ENCODE measurements at places on chromosomes 1 and 21.

DNA sequence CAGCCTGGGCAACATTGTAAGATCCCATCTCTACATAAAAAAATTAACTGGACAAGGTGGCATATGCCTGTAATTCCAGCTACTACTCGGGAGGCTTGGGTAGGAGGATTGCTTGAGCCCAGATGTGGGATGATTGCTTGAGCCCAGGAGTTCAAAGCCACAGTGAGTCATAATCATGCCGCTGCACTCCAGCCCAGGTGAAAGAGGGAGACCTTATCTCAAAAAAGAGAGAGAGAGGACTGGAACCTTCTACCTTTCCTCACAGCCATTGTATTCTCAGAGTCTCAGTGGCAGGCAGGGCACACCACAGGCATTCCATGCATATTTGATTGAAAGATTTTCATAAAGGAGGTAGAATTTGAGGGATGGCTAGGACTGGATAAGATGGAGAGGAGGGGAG, 78.4 kb downstream of the KIF14 start:
- no peak for DNase-seq

DNA sequence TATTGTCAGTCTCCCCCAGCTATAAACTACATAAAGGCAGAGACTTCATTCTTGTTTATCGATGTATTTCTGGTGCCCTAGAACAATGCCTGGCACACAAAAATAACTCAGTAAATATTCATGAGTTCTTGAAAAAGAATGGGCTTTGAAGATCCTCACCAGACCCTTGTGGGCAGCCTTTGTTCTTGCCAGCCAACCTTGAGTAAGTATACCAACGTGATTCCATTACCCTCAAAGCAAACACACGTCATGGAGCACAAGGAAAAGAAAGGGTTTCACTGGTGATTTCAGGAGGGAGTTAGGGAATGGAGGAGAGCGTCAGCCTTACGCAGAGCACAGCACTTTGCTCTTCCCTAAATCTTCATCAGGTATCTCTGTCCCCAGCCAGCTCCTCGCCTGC, 29.4 kb downstream of the NMNAT2 start:
- DNase-seq: no peak

DNA sequence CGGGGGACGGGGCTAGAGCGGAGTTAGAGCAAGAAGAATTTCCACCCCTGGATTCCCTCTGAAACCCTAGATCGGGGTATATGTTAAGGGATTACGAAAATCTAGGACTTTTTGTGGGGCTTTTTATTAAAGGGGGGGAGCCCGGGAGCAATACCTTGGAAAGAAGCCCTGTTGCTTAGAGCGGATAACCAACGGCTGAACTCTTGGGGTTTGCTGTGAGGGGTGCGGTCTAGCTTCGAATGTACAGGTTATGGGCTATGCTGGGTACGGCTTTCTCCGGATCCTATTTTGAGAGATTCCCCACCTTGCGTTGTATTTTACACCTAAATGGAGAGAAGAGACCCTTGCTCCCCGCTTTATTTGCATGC, 626 bp downstream of the DYRK3 start:
- DNase-seq: no peak

DNA sequence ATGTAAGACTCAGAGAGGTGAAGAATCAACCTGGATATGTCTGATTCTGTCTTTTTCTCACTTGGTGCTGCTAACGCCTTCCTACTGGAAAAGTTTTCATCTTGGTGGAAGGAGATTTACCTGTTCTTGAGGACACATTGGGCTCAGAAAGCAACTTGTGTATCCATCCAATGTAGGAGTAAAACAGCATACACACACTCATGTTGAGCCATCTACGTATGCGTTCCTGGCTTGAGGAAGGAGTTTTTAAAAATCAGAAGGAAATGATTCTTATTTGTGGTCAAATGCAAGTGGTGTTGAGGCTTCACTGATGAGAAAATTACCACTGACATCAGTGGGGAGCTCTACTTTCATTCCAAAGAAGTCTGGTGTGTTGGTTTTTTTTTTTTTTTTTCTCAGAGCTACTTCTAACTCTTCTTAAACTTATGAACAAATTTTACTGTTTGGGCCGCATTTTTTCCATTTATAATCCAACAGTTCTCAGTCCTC, 25.6 kb downstream of the XCL2 start:
- no peak for DNase-seq

- no peak for DNase-seq
Measured at GRCh38 chr1:247475793-247476192, 17.9 kb upstream of the OR2B11 start.

DNA sequence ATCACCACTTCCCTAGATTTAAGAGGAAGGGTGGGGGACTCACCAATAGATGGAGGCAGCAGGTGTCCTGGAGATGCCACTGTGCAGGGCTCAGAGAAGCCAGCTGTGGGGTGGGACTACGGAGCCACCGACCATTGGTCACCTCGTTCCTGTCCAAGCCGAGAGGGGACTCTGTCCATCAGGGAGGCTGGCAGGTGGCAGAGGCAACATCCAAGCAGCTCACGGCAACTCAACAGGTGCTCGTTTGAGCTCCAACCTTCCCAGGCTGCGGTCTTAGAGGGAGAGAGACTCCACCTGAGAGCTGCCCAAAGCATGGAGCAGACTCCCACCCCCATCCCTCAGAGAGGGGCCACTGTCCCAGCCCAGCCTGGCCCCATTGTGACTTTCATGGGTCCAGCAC, 71.4 kb downstream of the IGSF21 start:
- no peak for DNase-seq

DNA sequence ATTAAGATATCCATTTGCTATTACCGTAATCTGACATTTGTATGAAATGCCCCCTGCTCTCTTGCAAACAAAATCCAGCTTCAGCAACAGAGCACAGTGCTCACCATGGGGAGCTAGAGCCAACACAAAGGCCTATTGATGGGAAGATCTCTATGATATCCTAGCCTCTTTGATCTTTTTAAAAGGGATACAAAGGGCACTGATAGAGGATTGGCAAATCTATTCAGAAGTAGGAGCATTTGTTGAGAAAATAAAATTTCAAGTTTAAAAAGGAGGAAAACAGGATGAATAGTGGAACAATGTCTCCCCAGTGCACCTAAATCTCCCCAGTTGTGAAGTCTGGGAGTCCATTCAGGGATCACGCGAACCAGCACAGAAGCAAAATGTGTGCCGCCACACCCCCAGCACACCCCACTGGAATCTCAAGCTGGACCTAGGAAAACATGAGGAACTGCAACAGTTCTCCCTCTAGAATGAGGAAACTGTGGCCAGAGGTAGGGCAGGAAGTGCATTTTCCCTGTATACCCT, 32.2 kb downstream of the MRAP start:
- no peak for DNase-seq

DNA sequence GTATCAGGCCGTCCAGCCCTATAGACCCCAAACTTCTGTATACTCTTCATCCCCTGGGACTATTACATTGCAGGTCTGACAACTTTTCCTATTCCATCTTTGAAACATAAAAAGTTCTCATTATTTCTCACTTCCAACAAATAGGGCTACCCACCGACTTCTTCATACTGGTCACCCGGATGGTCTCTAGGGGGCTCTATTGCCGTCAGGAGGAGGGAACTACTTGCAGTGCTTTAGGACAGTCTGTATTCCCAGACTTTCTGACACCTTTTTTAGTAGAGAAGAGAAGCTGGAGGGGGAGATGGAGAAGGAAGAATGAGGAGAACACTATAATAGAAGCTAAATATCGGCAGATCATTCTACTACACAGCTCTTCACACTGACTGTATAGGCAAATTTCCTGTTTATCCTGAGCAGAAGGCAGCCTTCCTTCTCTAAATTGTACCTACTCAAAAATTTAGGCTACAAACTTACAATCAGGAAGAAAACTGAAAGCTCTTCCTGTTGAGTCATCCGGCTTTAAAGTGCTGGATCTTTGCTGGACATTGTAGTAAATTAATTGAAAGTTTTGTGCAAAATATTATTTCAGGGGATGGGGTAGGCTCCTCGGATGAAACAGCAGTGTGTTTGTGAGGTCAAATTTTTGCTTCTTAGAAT, 54.6 kb downstream of the CDC7 start:
- no peak for DNase-seq

DNA sequence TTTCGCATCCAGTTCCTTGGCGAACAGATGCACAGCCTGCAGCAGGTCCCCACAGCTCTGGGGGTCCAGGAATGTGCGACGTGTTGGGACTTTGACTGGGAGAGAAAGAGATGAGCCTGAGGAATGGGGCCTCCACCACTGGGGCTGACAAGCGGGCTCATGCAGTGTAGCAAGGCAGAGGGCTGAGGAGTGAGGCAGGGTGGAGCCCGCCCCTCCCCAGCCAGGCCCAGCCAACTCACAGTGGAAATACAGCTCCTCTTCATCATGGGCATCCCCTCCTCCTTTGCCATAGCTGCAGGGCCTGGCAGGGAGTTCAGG, 30.7 kb downstream of the CDCA8 start:
- no peak for DNase-seq

DNA sequence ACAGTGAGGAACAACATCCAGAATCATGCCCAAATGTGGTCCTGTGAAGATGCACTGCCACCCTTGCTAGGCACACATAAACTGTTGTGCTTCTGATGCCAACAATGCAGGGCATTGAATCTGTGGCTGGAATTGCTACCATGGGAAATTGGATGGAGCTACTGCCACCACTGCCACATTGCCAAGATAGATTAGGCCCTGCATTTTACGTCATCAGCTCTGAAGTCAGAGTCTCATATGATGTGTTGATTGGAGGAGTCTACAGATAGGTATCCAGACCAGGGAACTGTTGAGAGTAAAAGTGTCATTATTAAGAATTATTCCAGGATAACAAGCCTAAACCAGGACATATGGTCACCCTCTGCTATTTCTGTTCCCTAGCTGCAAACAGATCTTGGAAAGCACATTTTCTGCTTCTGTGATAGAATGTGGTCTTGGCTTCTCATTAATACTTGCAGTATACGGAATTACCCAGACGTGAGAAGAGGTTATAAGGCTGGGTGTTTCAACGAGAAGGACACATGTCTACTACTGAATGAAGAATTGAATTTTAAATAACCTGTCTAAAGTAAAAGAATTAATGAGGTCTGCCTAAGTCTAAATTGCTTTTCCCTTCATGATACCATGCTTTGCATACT, 106.6 kb downstream of the TNNI3K start:
- no peak for DNase-seq

DNA sequence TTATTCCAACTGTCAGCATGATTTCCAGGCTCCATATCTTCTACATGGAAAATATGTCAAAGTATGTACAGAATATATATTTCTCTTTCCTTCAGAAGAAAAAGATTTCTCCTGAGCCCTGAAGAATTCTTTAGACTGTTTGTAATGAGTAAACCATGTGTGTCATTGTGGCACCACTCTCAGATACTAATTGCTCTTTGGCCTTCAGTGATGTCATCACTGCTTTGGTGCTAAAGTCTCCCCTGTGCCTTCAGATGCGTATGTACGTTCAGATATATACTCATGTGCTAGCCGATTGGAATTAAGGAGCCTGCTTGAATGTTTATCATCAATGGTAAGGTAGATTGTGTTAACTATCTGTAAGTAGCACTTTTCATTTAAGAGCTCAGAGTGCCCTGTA, 20.6 kb upstream of the NBL1 start:
- no peak for DNase-seq

- DNase-seq: no peak
Measured at GRCh38 chr1:209585197-209585596, 1.7 kb downstream of the CAMK1G start.

GRCh38 chr1:223748773-223749733, 36.7 kb downstream of the CAPN2 start:
- DNase-seq: peak; percentile 60

- DNase-seq: no peak
Measured at GRCh38 chr1:116123837-116124533, 12.8 kb downstream of the MAB21L3 start.

DNA sequence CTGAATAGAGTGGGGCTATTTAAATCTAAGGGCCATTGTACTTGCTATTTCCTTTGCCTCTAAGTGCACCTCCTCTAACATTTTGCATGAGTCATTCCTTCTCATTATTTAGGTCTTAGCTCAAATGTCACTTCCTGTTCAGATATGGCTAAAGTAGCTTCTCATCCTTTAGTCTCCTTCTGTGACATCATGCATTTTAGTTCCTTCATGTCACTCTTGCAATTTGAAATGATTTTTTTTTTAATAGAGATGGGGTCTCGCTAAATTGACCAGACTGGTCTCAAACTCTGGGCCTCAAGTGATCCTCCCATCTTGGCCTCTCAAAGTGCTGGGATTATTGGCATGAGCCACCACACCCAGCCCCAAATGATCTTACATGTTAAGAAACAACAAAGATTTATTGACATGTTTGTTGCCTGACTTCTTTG, 6.6 kb downstream of the TBX19 start:
- no peak for DNase-seq

DNA sequence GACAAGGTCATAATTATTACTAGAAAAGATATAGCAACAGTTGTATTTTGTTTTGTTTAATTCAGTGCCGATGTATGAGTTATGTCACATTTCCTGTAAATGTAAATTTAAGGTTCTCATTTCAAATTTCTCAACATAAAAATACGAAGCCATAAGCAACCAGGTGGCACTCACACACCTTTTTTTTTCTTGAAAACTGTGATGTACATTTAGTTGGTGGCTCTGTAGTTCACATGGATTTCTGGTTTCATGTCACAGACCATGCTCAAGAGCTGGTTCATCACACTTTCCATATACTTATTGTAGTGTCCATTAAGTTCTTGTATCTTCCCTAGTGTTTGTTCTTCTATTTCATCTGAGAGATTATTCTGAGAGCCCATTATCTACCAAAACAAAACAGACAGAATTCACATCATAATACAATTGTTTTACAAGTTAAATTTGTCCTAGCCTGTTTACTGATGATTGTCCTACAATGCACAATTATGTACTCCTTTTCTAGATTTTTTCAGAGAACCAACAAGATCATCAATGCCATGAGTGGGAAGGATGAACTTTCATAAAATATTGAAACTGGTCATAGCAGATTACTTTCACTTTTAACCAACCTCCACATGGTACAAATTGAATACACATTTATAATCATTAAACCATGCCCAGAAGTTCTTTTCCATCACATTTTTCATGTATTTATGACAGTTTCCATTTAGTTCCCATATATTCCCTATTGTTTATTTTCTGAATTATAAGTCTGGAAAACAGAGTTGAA, 17.1 kb downstream of the ATP6V1G3 start:
- DNase-seq: no peak

- no peak for DNase-seq
Measured at GRCh38 chr21:31732597-31733550, 956 bp upstream of the SCAF4 start.

GRCh38 chr1:150168960-150169601, 19.4 kb downstream of the PLEKHO1 start:
- DNase-seq: peak; percentile 70

DNA sequence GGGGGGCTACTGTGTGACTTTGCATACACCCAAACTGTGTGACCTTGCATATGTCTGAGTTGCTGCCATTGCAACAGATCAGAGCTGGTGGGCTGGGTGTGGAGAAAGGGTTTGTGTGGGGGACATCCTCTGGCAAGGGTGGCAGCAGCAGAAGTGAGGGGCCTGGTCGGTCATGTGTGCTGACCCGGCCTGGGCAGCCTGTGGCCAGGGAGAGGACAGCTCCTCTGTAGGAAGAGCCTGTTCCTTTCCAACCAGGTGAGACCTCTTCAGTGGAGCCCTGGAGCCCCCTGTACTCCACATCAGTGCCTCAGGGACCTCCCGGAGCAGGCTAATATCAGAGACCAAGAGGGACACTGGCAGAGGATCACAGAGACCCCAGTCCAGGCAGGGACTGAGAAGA, 8.3 kb downstream of the PCSK9 start:
- no peak for DNase-seq
